Stimulated activated CD4-positive, alpha-beta T cell treated with anti-CD3 and anti-CD28 coated beads, Interleukin-4, amount 100 ng/mL, for 1 hour (primary cell): ENCODE measurements at places on chromosomes 4 and X.

DNA sequence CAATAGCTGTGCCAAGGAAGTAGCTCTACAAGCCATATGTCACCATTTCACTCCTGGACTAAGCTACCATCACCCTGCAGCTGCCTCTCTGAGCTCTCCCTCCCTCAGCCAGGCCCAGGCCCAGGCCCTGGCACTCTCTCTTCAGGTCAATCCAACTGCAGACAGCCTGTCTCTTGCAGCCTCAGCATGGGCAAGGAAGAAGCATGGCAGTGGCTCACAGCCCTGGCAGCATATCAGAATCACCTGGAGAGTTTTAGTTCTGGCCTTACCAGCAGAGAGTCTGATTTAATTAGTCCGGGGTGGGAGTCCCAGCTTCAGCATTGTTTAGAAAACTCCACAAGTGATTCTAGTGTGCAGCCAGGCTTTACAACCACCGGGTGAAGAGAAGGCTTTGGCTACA, 31.5 kb downstream of the NALF2 start:
- no peak for DNase-seq

- DNase-seq = no peak
Measured at GRCh38 chr4:109690690-109691410, 12.4 kb downstream of the CASP6 start.

DNA sequence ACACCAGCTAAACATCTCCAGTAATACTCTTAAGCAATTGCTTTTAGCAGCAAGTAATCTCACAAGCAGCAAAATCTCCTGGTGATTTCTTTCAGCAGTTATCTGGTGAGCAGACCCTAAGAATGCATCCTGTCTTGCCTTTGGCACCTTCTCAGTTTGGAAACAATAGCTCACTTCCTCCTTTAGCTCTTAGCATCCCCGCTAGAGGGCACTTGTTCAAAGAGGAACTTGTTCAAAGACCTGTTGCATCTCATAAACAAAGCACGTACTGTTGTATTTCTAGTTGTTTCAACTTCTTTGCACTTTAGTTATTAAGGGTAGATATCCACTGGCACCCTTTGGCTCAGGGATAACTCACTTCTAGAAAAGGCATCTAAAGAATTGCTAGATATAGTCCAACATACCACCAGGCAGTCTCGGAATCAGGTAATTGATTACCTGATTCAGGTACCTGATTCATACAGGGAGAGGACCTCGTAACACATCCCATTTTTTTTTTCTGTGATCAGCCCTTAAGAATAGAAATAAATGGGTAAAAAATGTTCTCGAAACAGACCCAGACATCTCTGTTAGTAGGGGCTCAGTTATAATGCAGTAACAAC, 81.9 kb upstream of the QRFPR start:
- peak; percentile 7 for DNase-seq

GRCh38 chrX:25025615-25026014, 9.8 kb upstream of the ARX start:
- no peak for DNase-seq

GRCh38 chr4:126899331-126899801, 733.4 kb upstream of the INTU start:
- no peak for DNase-seq

DNA sequence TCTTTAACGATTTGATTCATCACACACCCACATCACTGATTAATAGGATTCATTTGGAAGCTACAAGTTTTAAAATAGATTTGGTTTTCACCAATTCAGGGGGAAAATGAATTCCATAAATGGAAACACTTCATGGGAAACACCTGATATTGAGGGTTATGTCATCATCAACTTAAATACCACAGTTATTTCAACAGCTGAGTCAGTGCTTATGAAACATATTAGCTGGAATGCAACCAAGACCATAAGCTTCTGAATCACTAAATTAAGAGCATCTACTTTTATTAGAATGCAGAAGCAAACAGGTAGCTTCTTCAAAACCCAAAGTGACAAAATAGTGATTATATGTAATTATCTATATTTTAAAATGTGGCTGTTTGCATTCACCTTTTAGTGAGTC, 207.8 kb upstream of the DCAF8L1 start:
- no peak for DNase-seq

- no peak for DNase-seq
Measured at GRCh38 chr4:182367153-182367552, 124.0 kb downstream of the TENM3 start.

GRCh38 chr4:6258741-6259140, 10.9 kb upstream of the WFS1 start:
- no peak for DNase-seq

GRCh38 chrX:150886381-150886780, 12.1 kb downstream of the CD99L2 start:
- DNase-seq = no peak

DNA sequence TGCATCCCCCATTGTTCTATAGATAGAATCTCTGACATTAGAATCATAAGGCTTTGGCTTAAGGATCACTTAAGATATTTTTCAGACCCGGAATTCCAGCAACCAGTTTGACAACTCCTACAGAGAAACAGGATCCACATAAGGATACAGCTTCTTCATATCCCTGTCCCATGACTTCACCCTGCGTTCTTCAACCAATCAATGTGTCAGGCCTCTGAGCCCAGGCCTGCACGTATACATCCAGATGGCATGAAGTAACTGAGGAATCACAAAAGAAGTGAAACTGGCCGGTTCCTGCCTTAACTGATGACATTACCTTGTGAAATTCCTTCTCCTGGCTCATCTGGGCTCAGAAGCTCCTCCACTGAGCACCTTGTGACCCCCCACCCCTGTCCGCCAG, 85.1 kb downstream of the MFAP3L start:
- no peak for DNase-seq

- DNase-seq = no peak
Measured at GRCh38 chrX:18899796-18900380, 84.0 kb downstream of the PHKA2 start.

DNA sequence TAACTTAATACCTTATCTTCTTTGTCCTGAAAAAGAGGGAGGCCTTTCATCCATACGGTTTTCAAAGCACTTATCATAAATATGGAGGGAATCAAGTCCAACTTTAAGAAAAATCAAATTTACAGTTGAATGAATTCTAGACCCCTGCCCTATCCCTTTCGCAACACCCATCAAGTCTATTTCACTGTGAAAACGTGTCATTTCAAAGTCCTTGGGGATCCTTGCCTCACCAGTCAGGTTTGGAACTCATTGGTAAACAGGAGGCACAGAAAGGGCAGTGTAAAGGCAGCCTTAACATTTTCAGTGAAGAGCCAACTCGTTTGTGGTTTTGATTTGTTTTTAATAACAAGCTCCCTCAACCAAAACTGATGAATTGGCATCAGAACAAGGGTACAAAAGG, 66.5 kb downstream of the AMOT start:
- DNase-seq = no peak

DNA sequence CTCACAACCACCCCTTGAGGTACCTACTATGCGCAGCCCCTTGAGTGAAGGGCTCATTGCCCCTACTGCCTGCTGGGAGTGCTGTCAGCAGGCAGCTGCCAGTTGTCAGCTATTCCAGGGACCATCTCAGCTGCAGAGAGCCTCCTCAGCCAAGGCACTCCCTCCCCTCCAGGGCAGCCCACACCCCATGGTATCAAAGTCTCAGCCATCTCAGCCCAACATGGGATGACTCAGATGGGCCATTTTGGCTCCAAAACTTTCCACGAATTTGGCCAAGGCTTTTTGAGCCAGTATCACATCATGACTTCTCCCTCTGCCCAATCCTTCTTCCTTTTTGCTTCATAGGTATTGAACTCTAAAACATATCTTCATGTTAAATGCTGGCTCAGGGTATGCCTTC, 61.4 kb upstream of the MAP3K15 start:
- DNase-seq = no peak

GRCh38 chr4:183541752-183542040, 36.8 kb downstream of the ING2 start:
- no peak for DNase-seq

GRCh38 chr4:5322321-5322720, 271.0 kb downstream of the STK32B start:
- no peak for DNase-seq

DNA sequence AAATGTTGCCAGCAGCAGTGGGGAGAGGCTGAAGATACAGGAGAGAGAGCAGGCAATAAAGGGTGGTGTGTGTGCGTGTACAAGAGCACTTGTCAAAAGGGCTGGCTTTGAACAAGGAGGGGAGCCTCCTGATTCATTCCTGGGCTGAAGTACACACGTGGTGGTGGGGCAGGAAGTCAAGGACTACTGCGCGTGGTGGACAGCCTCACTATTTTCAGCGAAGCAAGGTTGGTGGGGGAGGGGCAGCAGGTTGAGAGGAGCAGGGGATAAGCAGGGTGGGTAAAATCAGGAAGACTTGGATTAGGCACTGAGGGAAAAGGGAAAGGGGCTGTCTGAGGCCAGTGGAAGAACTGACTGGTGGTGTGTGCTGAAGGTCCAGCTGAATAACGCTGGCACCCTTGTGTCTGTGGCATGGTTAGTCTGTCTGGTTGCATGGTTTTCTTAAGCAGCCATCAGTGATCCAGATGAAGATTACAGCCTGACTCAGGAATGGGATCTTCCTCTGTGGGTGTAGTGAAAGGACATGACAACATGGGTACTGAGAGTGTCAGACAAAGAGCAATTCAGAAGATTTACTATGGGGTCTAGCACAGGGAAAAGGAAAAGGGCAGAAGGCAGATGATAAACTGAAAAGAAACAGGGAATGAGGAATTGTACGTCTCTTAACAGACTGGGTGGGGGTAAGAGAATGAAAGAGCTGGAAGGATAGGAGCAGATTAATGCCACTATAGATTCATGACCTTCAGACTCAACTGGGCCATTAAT, 149.8 kb downstream of the CHM start:
- DNase-seq = no peak

DNA sequence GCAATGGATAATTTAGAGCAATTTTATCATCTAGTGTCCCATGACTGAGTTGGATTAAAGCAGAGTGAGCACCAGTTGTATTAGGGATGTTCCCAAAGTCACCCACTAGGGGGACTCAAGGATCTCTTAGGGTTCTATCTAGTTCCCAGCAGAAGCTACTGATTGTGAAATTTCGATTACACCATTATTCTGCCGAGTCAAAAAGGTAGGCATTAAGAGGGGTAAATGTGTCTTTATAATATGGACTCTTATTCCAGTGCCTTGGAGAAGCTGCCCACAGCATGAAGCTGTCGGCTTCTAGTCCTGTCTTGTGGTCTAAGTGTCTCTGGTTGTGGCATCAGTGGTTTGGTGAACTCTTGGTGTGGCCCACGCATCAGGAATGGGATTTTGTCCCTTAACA, 53.3 kb downstream of the RGS12 start:
- no peak for DNase-seq

- DNase-seq = no peak
Measured at GRCh38 chr4:93217431-93217830, 611.1 kb upstream of the ATOH1 start.

GRCh38 chrX:12360986-12361598, 222.8 kb downstream of the FRMPD4 start:
- DNase-seq = no peak

GRCh38 chrX:19862634-19863211, 24.7 kb downstream of the SH3KBP1 start:
- DNase-seq = no peak

GRCh38 chrX:134752981-134753717, 94.9 kb upstream of the PLAC1 start:
- no peak for DNase-seq

DNA sequence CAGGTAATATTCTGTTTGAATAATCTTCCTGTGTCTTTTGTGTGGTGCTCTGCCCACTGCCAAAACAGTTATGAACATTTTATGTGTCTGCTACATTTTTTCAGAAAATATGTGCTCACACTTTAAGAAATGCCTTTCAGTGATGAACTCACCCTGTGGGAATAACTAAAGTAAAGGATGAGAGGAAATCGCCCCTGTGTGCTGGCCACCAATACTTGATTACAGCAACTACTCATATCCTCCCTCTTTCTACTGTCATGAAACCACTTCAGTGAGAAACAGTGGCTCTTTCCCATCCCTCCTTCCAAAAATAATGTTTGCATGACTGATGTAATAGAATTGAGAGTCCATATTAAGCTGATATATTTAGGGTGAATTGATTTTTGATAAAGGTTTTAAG, 900.9 kb downstream of the RAB28 start:
- DNase-seq = no peak

DNA sequence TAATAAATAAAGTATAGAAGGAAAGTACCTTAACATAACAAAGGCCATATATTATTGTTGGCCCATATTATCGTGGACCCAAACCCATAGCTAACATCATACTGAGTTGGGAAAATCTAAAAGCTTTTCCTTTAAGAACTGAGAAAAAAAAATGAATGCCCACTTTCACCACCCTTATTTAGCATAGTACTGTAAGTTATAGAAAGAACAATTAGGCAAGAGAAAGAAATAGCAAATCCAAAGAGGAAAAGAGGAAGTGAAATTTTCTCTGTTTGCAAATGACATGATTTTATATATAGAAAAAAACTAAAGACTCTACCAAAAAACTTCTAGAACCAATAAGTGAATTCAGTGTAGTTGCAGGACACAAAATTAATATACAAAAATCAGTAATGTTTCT, 1854.6 kb downstream of the PCDH7 start:
- no peak for DNase-seq

GRCh38 chr4:11412211-11412610, 16.5 kb downstream of the HS3ST1 start:
- no peak for DNase-seq

- no peak for DNase-seq
Measured at GRCh38 chr4:176241703-176242102, 27.3 kb downstream of the ASB5 start.

DNA sequence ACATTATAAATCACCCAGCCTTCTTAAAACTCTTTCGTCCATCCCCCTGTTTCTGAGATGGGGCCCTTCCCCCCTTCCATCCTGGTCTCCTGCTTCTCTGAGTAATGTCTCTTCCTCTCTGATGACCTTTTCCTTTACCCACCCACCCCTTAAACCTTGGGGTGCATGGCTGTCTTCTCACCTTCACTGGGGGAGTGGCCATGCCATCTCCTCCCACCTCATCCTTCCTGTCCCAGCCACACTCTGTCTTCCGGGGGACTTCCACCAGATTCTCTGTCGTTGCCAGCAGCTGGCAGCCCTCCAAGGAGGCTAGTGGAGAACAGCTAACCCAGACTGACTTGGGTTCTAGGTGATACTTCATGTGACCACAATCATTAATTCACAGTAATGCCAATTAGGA, 83.2 kb upstream of the SCML1 start:
- DNase-seq = peak; percentile 56

GRCh38 chrX:7654316-7654715, 188.7 kb upstream of the VCX start:
- no peak for DNase-seq
